ENCODE measurements at places on chromosomes 7 and 10.

DNA sequence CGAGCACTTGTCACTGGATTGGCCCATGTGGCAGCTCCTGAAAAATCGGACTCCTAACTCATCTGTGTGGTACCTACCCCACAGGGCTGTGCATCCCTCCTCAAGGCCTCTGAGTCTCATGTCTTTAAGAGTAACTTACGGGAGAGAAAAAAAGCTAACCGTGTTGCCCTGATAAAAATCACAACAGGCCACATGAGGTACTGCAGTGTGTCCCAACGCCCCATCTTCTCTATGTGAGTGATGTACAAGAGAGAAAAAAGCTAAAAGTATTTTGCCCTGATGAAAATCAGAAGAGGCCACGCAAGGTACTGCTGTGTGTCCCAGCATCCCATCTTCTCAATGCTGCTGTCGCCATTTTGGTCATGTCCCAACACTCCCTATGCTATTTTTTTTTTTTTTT, 41.2 kb upstream of the ADRB1 start:
- no peak for DNase-seq

- no peak for DNase-seq
These were observed at the start of gene ANKRD1 for GRCh38 chr10:90920986-90921666. Gene ANKRD1 (minus strand): TSS chr10:90921087. CDS start chr10:90921027, 60 bp downstream.

DNA sequence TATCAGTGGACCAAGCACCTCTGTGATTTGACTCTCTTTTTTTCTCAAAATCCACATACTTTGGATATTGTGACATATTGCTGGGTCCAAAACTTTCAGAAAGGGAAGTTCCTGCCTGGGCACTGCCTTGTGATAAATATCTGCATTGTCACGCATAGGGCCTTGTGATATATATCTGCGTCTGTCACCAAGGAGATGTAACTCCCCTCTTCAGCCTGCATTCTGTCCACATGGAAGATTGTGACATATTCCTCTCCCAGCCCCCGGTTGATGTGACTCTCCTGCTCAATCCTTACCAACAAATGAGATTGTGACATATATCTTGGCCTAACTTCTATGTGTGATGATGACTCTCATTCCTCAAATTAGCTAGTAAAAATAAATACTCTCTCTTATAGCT, 25.4 kb upstream of the ZNF107 start:
- no peak for DNase-seq

DNA sequence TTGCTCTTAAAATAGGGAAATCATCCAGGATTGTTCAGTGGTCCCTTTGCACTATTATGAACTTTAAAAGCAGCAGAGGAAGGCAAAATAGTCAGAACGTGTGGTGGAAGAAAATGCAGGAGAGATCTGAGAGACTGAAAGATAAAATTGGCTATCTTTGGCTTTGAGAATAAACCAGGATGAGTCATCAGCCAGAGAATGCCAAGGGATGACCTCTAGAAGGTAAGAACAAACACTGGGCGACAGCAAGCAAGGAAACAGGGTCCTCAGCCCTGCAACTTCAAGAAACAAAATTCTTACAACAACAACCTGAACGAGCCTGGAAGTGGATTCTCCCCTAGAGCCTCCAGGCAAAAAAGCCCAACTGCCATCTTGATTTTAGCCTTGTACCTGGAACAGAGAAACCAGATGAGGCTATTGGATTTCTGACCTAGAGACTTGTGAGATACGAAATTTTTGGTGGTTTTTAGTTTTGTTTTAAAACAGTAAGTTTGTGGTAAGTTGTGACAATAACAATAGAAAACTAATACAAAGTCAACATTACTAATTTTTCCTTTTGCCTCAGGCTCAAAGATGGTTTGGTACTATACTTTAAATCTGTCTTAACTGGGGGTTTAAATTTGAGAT, 130.2 kb upstream of the CNTNAP2 start:
- no peak for DNase-seq

Data from stimulated activated CD4-positive, alpha-beta T cell treated with anti-CD3 and anti-CD28 coated beads, Interleukin-12 subunit alpha, Interleukin-12 subunit beta, amount 100 ng/mL, for 48 hours (primary cell).